ENCODE measurements at places on chromosomes 11 and 22. TPM values are rescaled to one million over a fixed set of nuclear protein-coding genes. Genes with fewer than 3 reads are reported as not detected.

DNA sequence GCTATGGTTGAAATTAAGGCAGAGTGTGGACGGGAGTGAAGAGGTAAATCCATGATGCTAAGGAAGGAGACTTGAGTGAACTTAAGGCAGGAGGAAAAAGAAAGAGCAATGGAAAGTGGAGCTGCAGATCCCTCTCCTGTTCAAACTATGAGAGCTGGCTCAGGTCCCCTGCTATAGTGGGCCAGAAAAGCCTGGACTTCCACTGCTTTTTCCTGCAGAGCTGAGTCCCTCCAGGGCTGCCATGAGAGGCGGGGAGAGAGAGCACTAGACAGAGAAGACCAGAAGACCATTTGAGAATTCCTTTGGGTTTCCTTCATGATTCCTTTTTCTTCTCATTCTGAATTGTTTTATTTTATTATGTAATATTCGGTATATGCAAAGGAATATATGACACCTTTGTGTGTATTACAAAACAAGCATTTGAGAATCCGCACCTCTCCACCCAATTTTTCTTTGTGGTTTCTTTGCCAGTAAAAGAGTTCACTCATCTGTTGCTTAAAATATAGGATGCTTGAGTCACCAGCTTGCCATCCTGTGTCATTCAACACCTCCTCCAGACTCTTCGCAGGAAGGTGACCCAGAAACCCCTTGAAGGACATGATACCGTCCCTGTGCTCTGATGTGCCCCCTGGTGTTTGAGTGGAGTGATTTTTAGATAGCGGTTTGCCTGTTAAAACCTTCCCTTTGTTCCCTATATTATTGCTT, 24.4 kb downstream of the SREBF2 start:
- peak; percentile 75 for DNase-seq

GRCh38 chr11:1639102-1639620, 9.6 kb downstream of the KRTAP5-5 start:
- no peak for DNase-seq

DNA sequence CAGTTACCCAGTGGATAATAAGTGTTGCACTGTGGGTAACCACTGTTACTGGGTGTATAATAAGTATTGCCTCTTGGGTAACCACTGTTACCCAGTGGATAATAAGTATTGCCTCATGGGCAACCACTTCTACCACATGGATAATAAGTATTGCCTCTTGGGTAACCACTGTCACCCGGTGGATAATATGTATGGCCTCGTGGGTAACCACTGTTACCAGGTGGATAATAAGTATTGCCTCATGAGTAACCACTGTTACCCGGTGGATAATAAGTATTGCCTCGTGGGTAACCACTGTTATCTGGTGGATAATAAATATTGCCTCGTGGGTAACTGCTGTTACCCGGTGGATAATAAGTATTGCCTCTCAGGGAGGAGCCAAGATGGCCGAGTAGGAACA, 29.7 kb upstream of the NXPE4 start:
- DNase-seq = no peak

GRCh38 chr11:68373815-68374501, 61.6 kb downstream of the LRP5 start:
- DNase-seq = no peak

GRCh38 chr11:101083335-101083734, 46.3 kb downstream of the PGR start:
- DNase-seq = no peak

Gene ARL14EP
- total RNA-seq = 39.6 TPM

Gene CDC42EP1
- 0.31 TPM for total RNA-seq

Gene ADSL
- total RNA-seq = 154 TPM

Gene TRPT1
- 31.5 TPM for total RNA-seq

Gene LYVE1
- total RNA-seq = not detected

Gene TENM4
- total RNA-seq = not detected

All from CD8-positive, alpha-beta memory T cell (primary cell).